ENCODE measurements at places on chromosomes 4 and X.

GRCh38 chrX:72687396-72687795, 26.7 kb downstream of the PHKA1 start:
- DNase-seq = no peak

DNA sequence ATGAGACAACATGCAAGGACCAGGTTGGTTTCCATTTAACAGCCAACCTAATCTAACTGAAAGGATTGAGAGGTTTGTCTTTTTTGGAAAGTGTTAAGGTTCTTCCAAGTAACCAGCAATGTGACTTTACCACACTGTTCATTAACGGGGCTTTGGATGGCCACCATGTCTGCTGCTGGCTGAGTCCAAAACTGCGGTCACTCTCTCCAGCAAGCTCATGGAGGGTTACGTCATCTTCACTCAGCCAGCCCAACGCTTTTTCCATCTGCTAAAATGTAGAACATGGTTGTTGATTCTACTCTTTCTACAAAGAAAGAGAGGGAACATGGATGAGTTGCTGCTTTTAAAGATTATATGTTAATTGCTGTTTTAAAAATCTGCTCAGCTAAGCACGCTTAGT, 11.0 kb downstream of the PKD2 start:
- peak; percentile 86 for DNase-seq

DNA sequence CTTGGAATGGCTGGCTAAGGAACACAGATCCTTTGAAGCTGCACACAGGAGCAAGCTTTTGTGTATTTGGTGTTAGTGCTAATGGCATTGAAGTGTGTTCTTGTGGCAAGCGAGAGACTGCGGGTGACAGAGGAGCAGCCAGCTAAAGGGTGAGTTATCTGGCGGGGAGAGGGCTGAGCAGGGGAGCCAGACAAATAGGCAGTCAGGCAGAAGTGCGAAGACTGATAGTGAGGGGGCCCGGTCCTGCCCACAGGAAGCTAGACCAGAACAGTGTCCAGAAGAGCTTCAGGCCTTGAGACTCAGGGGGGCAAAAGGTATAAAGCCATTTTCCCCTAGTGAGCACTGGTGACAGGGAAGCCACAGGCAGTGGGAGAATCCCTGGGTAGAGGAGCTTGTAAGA, 49.6 kb upstream of the MAMLD1 start:
- no peak for DNase-seq

DNA sequence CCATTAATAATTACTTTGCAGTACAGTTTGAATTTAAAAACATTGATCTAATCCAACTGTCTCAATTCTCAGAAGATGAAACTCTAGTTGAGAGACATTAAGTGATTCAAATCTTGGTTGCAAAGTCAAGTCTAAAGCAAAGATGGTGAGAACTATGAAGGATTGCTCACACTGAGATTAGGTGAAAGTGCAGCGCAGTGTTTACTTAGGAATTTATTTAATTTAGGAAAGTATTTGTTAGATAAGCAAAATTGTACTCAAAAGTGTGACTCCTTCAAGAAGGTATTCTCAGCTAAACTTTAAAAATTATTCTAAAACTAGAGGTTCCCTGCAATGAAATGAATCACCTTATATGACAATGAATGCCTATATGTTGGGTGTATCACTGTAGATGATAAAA, 454.9 kb downstream of the PDGFC start:
- DNase-seq = no peak

DNA sequence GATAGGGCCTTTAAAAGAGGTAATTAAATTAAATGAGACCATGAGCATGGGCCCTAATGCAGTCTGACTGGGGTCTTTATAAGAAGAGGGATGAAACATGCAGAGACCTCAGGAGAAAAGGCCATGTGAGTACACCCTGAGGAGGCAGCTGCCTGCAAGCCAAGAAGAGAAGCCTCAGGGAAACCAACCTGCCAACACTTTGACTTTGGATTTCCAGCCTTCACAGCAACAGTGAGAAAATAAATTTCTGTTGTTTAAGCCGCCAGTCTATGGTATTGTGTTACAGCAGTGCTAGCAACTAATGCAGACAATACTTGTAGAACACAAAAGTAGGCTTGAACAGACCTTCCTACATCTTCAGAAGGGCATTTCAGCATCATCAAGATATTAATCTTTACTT, 52.3 kb downstream of the SMAD1 start:
- DNase-seq = no peak

- peak; percentile 33 for DNase-seq
These were observed 310.1 kb upstream of the SPOCK3 start for GRCh38 chr4:167544391-167544790.

GRCh38 chrX:20989361-20989760, 384.9 kb upstream of the CNKSR2 start:
- DNase-seq = no peak

DNA sequence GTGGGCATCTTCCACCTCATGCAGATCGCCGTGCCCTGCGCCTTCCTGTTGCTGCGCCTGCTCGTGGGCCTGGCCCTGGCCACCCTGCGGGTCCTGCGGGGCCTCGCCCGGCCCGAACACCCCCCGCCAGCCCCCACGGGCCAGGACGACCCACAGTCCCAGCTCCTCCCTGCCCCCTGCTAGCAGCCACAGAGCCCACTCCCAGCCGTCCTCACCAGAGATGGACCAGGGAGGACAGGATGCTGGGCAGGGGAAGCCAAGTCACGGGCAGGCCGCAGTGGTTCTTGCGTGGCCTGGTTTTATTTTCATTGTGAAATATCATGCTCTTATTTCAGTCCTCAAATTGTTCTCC, 15.1 kb downstream of the DGKQ start:
- DNase-seq = no peak

DNA sequence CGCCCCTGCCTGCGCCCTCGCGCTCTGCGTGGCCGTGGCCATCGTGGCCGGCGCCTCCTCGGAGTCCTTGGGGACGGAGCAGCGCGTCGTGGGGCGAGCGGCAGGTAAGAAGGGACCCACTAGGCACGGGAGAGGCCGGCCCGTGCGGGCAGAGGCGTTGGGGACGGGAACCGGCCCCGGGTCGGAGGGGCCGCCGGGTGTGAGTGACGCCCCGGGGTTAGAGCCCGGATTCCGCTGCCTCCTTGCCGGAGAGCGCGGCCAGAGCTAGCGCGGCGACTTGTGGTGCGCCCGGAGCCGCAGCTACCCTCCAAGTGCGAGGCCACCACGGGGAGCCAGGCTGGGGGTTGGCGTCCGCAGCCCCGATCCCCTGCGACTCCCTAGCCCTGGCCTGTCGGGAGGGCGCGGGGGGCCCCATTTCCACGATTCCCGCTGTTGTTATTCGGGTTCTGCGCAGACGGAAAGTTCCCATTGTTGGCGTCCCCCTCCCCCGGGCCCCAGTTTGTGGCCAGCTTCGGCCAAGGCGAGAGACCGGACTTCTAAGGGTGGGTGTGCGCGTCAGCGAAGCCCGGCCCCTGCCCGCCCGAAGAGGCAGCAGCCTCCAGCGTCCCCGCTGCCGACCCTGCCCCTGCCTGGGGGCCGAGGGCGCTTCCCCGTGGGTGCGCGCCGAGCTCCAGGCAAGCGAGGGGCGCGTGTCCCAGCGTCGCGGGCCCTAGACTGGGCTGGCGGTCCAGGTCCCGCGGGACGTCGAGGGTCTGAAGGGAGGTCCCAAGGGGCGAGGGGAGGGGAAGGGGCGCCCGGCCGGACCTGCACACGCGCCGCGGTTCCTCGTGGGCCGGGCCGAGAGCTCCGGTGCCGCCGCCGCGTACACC, 1.1 kb downstream of the FGFR3 start:
- DNase-seq = peak; percentile 13

DNA sequence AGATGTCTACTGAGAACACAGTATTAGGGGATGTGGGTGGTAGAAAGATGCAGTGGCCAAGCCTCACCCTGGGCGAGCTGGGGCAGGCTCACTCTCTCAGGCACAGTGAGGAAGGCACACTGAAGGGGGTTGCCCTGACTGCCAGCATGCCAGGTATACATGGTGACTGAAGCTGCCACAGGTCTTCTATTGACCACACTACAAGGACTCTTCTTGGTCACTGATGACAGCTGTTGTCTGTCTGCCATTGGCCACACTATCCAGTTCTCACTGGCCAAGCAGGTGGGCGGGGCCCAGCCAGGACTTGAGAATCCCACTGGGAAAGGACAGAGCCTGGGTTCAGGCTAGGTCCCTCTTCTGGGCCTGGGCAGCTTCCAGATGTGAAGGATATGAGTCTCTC, 39.7 kb upstream of the TBC1D14 start:
- no peak for DNase-seq

DNA sequence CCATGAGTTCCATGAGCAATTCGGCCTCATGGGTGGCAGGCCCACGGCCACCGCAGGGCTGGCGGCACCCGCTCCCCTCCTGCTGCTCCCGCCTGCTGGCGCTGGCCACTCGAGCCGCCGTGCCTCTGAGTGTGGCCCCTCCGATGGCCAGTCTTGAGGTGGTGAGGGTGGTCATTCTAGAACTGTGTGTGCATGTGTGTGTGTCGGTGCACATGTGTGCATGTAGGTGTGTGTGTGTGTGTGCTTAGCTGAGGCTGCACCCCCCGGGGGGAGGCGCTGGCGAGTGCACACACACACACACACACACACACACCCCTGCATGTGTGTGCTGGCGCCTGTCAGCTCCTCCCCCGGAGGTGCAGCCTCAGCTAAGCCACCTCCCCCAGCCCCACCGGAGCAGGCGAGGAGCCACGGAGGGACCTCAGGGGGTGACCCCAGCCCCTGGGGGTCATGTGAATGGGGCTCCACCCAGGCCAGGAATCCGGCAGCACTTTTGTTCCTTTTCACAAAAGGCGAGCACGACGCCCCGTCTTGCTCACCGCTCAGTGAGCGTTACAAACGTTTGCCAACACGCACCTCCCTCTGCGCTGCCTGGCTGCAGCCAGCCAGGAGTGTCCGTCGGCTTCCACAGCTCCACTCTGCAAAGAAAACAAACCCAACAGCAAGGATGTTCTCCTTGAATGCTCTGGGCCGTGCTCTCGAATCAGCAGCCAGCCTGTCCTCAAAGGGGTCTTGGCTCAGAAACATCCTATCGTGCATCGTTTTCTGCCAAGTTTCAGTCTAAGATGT, 29.9 kb downstream of the FGFRL1 start:
- DNase-seq = peak; percentile 72

DNA sequence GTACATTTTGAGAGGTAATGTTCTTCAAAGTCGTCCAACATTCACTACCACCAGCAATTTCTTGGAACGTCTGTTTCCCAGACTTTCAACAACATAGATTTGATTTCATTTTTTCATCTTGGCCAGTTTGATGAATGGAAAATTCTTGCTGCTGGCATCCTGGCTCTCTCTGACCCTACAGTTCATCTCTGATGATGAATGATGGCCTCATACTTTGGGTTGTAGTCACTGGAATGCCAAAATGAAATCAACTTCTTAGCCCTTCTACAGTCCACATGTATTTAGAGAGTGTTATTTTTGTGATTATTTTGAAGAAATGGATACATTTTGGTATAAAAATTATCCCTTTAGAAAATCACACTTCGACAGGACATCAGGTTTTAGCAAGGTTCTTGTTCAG, 8.8 kb downstream of the CHST7 start:
- DNase-seq = peak; percentile 50
